ENCODE measurements at places on chromosomes 11 and 22.

GRCh38 chr11:63920939-63921417 is 4.0 kb upstream of the RCOR2 start:
- DNase-seq: peak; percentile 86

GRCh38 chr11:75793966-75794365 is 21.0 kb upstream of the UVRAG start:
- DNase-seq: no peak

DNA sequence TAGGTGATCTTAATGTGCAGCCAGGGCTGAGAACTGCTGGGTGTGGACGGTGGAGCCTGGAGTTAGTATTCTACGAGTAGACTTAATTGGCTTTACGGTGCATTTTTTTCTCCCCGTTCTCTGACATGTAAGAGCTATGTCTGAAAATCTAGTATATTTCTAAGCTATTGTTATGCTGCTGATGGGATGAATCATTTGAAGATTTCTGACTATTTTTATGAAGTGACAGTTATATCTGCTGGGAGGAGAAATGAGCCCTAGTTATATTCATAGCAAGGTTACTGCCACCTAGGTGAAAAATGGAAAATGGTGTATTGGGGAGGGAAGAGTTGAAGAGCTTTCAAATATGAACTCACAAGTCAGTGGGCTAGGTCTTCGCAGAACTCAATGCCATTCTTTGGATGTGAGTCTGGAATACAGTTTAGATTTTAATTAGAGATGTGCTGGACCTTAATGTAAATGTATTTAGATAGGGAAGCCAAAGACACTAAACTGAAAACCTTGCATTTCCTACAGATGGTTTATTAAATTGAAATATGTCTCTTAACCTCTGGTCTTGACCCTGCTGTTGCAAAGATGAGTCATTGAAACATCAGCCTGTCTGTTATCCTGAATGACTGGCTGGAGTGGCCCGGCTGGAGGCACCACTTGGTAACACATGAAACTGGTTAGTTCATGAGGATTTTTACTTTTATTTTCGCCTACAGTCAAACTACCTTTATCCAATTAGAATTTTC is 293.7 kb downstream of the DDX10 start:
- no peak for DNase-seq

GRCh38 chr11:133064152-133064877 is 468.0 kb downstream of the OPCML start:
- peak; percentile 88 for DNase-seq

DNA sequence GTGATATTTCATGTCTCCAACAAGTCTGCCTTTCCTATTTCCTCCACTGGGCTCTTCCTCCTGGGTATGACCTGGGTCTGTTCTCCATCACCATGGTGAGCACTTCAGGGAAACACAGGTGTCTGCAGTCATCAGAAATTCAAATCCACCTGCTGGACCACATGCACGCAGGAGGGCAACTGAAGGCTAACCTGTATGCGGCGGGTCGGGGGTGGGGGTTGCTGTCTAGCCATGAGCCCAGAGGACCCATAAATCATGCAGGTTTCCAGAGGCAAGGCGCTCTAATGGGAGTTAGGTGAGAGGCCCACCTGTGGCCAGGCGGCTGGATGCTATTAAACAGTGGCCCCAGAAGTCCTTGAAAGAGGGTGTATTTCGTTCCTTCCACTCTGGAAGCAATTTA is 11.1 kb upstream of the PAMR1 start:
- no peak for DNase-seq
